IPS-NIHi11 (cell line): ENCODE measurements at places on chromosomes 2 and 18.

GRCh38 chr18:49319590-49319989 is 140.9 kb downstream of the DYM start:
- peak; percentile 20 for DNase-seq

GRCh38 chr2:100365434-100365833 is 43.1 kb upstream of the LONRF2 start:
- no peak for DNase-seq

- peak; percentile 26 for DNase-seq
Measured at GRCh38 chr2:30300456-30301221, 69.3 kb downstream of the LBH start.

DNA sequence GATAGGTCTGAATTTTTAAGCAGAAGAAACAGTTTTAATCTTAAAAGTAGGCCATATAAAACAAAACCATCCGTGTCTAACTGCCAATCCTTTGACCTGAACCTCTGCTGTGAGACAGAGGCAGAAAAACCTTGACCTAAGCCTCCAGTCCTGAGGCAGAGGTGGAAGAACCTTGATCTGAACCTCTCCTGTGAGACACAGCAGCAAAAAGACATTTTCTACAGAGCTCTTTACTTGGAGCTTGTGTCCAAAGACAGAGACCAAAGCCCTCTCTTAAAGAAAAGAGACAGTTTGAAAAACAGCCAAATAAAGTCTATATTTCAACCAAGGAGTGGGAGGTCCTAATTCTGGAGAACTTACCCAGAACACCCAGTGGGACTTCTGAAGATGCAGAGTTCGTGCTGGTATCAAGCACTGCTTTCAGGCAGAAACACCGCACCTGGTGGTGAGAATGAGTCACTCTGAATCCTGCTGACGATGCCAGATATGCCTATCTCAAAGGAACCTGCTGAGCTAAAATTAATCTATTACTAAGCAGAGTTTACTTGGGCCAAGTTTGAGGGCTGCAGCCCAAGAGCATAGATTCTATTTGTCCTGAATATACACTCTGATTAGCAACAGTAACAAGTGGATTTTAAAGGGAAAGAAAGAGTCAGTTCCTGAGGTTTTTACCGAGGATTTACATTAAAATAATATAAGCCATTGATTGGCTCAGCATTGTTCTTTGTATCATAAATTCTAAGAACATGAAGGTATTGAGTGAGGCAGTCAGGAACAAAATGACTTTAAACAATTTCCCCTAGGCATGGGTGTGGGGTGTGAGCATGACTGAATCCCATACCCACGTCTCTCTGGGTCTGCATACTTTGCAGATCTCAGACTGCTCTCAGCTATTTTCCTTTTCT is 806.4 kb downstream of the TRIB2 start:
- no peak for DNase-seq

DNA sequence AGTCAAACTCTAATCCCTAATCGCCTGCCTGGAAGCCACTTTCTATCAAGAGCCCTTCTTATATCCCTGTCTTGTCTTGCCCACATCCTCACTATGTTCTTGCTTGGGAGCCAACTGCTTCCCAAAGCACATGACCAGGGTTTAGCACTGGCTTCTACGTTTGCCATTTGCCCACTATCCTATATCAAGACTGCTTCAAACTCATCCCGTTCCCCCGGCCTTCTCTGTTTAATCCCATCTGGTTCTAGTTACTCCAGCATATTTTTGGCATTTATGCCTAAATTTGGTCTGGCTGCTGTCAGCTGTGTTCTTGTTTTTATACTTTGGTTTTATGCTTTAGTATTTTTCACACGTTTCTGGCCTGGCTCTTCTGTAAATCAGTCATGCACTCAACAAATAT is 40.2 kb downstream of the POLR1A start:
- DNase-seq: no peak

DNA sequence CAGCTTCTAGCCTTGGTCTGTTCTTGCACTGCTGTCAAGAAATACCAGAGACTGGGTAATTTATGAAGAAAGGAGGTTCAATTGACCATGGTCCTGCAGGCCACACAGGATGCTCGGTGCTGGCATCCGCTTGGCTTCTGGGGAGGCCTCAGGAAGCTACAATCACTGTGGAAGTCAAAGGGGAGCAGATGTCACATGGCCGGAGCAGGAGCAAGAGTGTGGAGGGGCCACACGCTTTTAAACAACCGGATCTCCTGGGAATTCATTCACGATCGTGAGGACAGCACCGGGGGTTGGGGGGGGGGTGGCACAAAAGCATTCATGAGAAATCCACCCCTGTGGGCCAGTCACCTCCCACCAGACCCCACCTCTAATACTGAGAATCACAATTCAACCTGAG is 850.4 kb upstream of the SALL3 start:
- no peak for DNase-seq

- DNase-seq: no peak
Measured at GRCh38 chr2:233497692-233498091, 68.9 kb downstream of the USP40 start.

- no peak for DNase-seq
Measured at GRCh38 chr2:10916953-10917352, 5.2 kb downstream of the KCNF1 start.

GRCh38 chr2:24538720-24539119 is 47.7 kb downstream of the NCOA1 start:
- no peak for DNase-seq

GRCh38 chr2:44929735-44930273 is 11.7 kb upstream of the SIX3 start:
- DNase-seq: no peak

DNA sequence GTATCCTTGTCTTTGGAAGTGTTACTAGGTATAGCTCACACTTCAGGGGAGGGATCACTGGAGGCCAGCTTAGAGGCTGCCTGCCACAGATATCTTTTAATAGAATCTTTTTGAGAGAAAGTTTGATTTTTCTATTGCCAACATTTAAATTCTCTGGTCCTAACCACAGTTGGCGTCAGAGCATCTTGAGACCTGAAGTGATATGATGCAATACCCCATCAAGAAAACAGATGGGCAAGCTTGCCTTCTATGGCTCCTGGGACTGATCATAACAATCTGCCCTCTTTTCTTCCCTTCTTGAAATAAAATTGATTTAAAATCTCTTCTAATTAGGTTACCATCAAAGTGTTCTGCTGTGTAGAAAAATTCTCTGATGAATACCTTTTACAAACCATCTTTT is 105.5 kb upstream of the ACKR3 start:
- DNase-seq: no peak

DNA sequence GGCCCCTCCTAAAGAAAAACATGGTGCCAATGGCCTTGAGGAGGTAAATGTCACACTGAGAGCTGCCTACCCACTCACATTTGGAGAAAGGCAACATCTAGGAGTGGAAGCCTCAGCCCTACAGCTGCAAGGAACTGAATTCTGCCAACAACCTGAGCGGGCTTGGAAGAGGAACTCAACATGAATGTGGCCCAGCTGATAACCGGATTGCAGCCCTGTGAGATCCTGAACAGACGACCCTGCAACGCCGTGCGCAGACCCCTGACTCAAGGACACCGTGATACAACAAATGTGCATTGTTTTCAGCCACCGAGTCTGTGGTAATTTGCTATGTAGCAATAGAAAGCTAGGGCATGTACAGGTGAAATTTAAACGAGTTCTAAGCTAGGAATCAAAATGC is 99.4 kb downstream of the MYOM1 start:
- no peak for DNase-seq

- no peak for DNase-seq
Measured at GRCh38 chr2:231634951-231635875, 42.5 kb downstream of the TEX44 start.

GRCh38 chr2:235870515-235870914 is 297.7 kb downstream of the GBX2 start:
- DNase-seq: no peak

- no peak for DNase-seq
Measured at GRCh38 chr2:104448661-104449440, 405.1 kb upstream of the POU3F3 start.

GRCh38 chr2:26495705-26496297 is 17.9 kb upstream of the OTOF start:
- peak; percentile 70 for DNase-seq

DNA sequence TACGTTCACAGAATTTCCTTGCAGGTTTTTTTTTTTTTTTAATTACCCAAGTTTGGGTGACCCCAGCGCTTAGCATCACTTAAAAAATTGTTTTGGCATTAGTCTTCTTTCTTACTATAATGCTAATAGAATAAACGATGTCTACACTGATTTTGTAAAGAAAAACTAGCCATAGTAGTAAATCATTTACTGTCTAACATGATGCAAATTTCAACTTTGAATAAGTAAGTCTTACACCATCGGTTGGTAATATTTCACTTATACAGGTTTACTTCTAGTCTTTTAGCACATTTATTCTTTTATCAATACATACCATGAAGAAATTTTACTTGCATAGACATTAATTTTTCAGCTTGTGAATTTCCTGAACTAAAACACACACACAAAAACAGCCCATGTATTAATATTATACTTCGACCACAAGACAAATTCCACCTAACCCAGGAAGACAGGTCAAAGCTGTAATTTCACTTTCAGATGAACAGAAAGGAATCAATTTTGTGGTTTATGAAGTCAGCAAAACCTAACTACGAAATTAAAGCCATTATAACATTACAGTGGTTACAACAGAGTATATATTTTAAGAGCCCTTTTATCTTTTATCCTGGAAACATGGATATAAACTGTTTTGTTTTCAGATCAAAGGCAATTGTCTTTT is 1.9 kb downstream of the YES1 start:
- no peak for DNase-seq

- no peak for DNase-seq
Measured at GRCh38 chr2:118667348-118667747, 180.1 kb downstream of the EN1 start.

DNA sequence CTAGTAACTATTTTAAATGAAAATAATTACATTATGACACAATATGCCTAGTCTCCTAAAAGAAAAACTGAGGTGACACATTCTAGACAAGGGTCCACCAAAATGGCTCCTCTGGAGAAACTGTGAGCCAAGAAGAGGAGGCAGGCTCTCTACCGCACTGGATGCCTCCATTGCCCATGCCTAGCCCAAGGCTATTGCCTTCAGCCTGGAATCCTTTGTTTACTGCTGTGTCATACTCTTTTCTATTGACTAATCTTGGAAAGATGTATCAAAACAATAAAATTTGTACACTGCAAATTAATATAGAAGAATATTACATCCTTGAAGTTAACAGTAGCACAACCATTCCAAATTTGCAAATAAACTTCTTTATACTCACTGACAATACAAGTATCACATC is 167.1 kb downstream of the RAB3GAP1 start:
- DNase-seq: no peak

DNA sequence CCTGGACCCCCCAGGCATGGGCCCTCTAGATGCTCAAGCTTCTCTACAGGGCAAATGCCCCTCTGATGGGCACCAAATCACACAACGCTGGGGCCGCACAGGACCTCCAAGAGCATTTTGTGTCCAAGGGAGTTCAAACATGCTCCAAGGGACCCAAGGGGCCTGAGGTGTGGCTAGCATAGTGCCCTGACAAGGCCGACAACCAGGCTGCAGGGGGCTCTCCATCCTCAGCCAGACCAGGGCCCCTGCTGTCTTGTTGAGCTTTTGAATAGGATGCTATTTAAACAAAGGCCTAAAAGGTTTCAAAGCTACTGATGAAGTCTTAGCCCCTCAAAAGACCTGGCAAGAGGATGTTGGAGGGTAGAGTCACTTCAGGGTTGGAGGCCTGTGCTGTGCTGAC is 33.1 kb downstream of the EN1 start:
- DNase-seq: peak; percentile 23

- no peak for DNase-seq
Measured at GRCh38 chr2:204505946-204506345, 39.3 kb upstream of the PARD3B start.

DNA sequence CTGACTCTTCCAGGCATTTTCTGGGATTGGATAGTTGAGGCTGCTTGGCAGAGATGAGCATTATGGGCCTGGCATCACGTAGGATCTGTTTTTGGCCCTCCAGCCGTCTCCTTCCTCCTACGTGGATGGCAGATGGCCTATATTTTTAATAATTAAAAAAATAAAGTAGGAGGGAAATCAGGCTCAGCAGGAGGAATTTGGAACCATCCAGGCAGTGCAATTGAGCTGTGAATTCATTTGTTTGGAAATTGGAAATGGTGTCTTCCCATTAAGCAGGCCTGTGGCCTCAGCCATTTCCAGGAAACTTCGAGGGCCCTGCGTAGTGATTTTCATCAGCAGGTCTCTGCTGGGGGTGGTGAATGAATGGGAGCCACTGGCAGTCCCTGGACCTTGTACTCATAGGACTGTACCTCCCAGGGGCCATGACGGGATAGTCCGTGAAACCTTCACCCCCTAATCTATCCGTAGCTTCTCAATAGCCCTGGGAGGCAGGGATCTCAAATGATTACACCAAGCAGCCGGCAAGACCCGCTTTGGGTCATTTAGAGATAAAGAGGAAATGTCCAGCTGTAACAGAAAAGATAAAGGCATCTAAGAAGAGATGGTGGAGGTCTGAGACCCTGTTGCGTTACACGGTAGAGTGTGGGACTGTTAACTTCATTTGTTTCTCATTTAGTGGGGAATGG is 73.1 kb upstream of the TNP1 start:
- DNase-seq: no peak

- DNase-seq: no peak
Measured at GRCh38 chr2:30591186-30591585, 144.1 kb downstream of the LCLAT1 start.

GRCh38 chr18:70636991-70637390 is 348.1 kb downstream of the SOCS6 start:
- DNase-seq: no peak

DNA sequence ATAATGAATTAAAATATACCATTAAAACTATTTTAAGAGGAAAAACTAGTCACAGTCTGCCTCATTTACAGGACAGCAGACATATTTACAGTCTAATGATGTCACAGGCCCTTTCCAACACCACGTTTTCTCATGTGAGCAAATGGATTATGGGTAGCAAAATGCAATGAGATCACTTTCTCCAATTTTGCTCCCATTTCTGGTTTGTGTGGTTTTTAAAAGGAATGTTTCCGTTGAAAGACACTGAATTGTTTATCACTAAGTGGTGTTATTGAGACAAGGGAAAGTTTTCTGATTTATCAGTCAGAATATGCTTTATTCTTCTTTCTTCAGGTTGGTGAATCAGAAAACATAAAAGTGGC is 11.4 kb upstream of the NR4A2 start:
- no peak for DNase-seq

GRCh38 chr2:218890369-218890768 is 9.7 kb downstream of the WNT10A start:
- DNase-seq: no peak
